ENCODE measurements at places on chromosomes 3 and 15. TPM values are rescaled to one million over a fixed set of nuclear protein-coding genes. Genes with fewer than 3 reads are reported as not detected.

Gene STRC
- not detected for polyA plus RNA-seq

Gene SMCO1
- polyA plus RNA-seq, result not detected

Gene ZPLD1
- polyA plus RNA-seq, result not detected

Gene SLC15A2
- polyA plus RNA-seq, result 1.2 TPM

Gene DET1
- 14.3 TPM for polyA plus RNA-seq

Gene TMC3
- polyA plus RNA-seq, result 0.03 TPM

Gene GRM7
- polyA plus RNA-seq, result 6.4 TPM

Gene FETUB
- not detected for polyA plus RNA-seq

Gene PARP15
- polyA plus RNA-seq, result 1.3 TPM

Gene SLC9C1
- not detected for polyA plus RNA-seq

Gene SNX22
- polyA plus RNA-seq, result 3.1 TPM

Gene NEO1
- polyA plus RNA-seq, result 14.9 TPM

Gene GOLGA6B
- polyA plus RNA-seq, result not detected

Gene ZNF502
- polyA plus RNA-seq, result 9.0 TPM

Gene MAP6D1
- 0.27 TPM for polyA plus RNA-seq

Gene EPHA6
- polyA plus RNA-seq, result not detected

Gene CCR1
- 6.7 TPM for polyA plus RNA-seq

Gene LIPC
- polyA plus RNA-seq, result 0.24 TPM

Gene CTXN2
- 0.09 TPM for polyA plus RNA-seq

Gene CNTN4
- 1.5 TPM for polyA plus RNA-seq

Gene NRG4
- polyA plus RNA-seq, result 3.6 TPM

Gene NR1I2
- 0.16 TPM for polyA plus RNA-seq

Gene GNAI2
- 133 TPM for polyA plus RNA-seq

Gene CFAP161
- not detected for polyA plus RNA-seq

Gene ITIH4
- 10.6 TPM for polyA plus RNA-seq

Gene FSIP1
- 0.56 TPM for polyA plus RNA-seq

Gene ADAMTS17
- polyA plus RNA-seq, result 1.7 TPM

Gene EFCAB12
- 3.9 TPM for polyA plus RNA-seq

Gene GRAMD2A
- polyA plus RNA-seq, result 0.07 TPM

Gene WDR6
- 442 TPM for polyA plus RNA-seq

Gene ACP3
- 0.91 TPM for polyA plus RNA-seq

Gene AGBL1
- 0.04 TPM for polyA plus RNA-seq

Gene KCNH8
- polyA plus RNA-seq, result 7.6 TPM

Gene ARL14
- not detected for polyA plus RNA-seq

Gene BFSP2
- not detected for polyA plus RNA-seq

Gene IMPG2
- polyA plus RNA-seq, result 0.10 TPM

Gene SERINC4
- 0.30 TPM for polyA plus RNA-seq

Gene INTS14
- 16.4 TPM for polyA plus RNA-seq

Gene PLA2G4F
- polyA plus RNA-seq, result 0.03 TPM

Gene GOLGA6L9
- polyA plus RNA-seq, result 6.5 TPM

Gene ZWILCH
- polyA plus RNA-seq, result 5.4 TPM

Gene DNASE1L3
- polyA plus RNA-seq, result 57.6 TPM

Gene VEPH1
- 27.4 TPM for polyA plus RNA-seq

Gene CLDN11
- 6.4 TPM for polyA plus RNA-seq

Gene ZNF619
- 4.9 TPM for polyA plus RNA-seq

Gene ARID3B
- polyA plus RNA-seq, result 2.6 TPM

Gene SLC24A5
- polyA plus RNA-seq, result 0.34 TPM

Gene JAGN1
- polyA plus RNA-seq, result 69.7 TPM

Gene TMOD2
- 1.4 TPM for polyA plus RNA-seq

Gene RLBP1
- 0.16 TPM for polyA plus RNA-seq

Gene GAP43
- 0.40 TPM for polyA plus RNA-seq

Gene C3orf70
- polyA plus RNA-seq, result 0.77 TPM

Gene TMEM158
- polyA plus RNA-seq, result 11.9 TPM

Gene TJP1
- 15.0 TPM for polyA plus RNA-seq

Gene SEMA3B
- polyA plus RNA-seq, result 159 TPM

Gene TM6SF1
- polyA plus RNA-seq, result 2.2 TPM

Gene CYP1A1
- polyA plus RNA-seq, result 2.2 TPM

Gene GREM1
- polyA plus RNA-seq, result 1.0 TPM

Gene P2RY1
- 1.4 TPM for polyA plus RNA-seq

Gene LRTM1
- 0.16 TPM for polyA plus RNA-seq
